Mesothelial cell of epicardium (in vitro differentiated cells): ENCODE measurements at places on chromosomes 6 and 20. TPM values are rescaled to one million over a fixed set of nuclear protein-coding genes. Genes with fewer than 3 reads are reported as not detected.

- DNase-seq: no peak
Observed at GRCh38 chr6:146071781-146072180, 42.9 kb downstream of the GRM1 start.

DNA sequence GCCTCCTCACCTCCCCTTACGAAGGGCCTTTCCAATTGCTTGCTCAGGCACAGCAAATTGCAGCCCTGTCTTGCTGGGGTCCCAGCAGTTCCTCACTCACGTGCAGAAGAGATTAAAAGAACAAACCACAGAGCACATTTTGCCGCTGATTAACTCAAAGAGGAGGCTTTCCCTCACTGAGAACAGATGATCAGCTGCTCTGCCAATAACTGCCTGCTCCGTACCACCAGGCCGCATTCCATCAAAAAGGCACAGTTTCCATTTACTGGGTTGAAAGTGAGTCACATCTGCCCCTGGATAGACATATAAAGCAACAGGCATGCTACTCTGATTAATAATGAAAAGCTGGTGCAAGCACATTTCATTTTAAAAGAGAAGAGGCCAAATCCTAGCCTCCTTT, 446.8 kb downstream of the PTPRT start:
- no peak for DNase-seq

- no peak for DNase-seq
Observed at GRCh38 chr20:9015984-9016324, 52.9 kb upstream of the PLCB4 start.

- no peak for DNase-seq
Observed at GRCh38 chr6:165662041-165662748, 846 bp downstream of the PDE10A start.

- DNase-seq: no peak
Observed at GRCh38 chr20:58268936-58269619, 40.4 kb upstream of the RAB22A start.

GRCh38 chr6:159989492-159990480, 20.9 kb downstream of the IGF2R start:
- DNase-seq: no peak

GRCh38 chr20:49460916-49461315, 21.6 kb downstream of the KCNB1 start:
- no peak for DNase-seq

DNA sequence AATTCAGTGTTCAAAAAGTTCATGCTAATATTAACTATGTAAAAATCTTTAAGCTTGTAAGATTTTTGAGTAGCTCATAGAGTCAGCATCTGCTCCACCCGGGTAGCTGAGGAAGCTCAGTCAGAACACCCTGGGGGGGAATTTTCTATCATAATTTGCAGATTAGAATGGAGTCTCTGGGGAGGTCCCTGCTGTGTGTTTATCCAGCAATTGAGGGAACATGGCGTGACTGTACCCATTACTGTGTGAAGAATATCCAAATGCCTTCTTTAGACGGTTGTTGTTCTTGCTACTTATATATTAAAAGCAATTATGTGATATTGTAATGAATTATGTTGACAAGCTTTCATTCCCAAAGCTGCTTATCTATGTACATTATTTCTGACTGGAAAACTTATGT, 64.8 kb downstream of the AIG1 start:
- DNase-seq: no peak

DNA sequence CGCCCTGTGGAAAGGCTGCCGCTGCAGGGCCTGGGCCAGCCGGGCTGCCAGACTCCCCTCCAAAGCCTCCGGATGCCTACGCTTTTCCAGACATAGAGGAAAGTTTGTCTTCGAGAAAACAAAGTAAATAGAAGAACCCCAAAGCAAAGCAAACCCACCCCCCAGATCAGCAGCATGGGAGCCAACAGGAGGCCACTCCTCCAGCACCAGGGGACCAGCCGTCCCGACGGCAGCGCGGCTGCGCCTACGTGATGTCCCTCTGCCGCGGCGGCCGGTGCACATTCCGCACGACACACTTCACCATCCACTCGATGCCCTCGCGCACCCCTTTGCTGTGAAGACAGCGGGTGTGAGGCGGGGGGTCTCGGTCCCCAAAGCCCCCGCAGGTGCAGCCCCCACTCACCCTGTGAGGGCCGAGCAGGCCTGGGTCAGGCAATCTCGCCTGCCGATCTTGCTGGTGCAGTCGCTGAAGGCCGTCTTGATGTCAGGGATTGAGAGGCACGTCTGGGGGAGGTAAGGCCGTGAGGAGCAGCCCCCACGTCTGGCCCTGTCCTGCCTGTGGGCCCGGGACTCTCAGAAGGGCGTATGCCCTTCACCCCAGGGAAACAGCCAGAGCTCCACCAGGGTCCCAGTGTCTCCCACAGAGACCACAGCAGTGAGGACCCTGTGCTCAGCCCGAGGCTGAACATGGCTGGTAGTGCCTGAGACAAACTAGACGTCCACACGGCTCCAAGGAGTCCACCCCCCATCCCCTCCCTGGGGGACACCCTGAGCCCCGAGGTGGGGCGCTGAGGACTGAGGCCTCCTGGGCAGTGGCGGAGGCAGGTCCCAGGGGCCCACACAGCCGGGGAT, 4.0 kb downstream of the TNFRSF6B start:
- DNase-seq: no peak

- DNase-seq: no peak
Observed at GRCh38 chr6:110878751-110879522, 4.4 kb downstream of the AMD1 start.

DNA sequence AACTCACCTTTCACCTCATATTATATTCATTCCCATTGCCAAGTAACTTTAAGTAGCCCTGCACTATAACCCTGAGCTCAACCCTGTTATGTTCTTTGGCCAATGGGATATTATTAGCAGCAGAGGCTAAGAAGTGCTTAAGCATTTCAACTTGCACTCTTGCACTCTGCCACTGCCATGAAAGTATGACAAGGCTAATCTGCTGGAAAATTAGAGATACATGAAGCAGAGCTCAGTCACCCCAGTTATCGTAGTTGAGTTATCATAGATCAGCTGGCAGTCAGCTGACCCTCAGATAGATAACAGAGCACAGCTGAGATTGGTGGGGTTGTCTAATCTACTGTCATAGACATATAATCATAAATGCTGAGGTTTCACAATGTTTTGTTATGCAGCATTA, 209.4 kb upstream of the RUNX2 start:
- DNase-seq: no peak

- no peak for DNase-seq
Observed at GRCh38 chr6:125046107-125046925, 84.1 kb downstream of the RNF217 start.

GRCh38 chr6:130425537-130425936, 59.7 kb downstream of the TMEM200A start:
- no peak for DNase-seq

GRCh38 chr6:37570482-37571133, 70.9 kb upstream of the CCDC167 start:
- no peak for DNase-seq

- DNase-seq: no peak
Observed at GRCh38 chr6:45812922-45813321, 202.7 kb downstream of the CLIC5 start.

GRCh38 chr6:36847152-36847551, 7.9 kb upstream of the CPNE5 start:
- no peak for DNase-seq

DNA sequence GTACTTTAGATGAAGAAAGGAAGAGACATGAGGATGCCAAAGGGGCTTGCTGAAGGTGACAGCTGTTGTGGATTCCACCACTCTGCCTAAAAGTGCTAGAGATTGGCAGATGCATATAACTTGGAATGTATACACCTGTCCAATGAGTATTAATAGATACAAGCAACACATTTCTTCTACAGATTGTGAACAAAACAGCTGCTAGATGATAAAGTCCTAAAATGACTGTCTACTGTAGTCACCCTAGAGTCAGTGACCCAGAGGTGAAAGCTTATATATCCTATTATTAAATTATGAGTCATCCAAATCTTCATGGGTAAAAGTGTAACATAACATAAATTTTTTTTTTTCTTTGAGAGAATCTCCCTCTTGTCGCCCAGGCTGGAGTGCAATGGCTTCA, 5.2 kb downstream of the RNF217 start:
- no peak for DNase-seq

GRCh38 chr6:3997177-3997770, 81.7 kb downstream of the FAM217A start:
- DNase-seq: no peak

DNA sequence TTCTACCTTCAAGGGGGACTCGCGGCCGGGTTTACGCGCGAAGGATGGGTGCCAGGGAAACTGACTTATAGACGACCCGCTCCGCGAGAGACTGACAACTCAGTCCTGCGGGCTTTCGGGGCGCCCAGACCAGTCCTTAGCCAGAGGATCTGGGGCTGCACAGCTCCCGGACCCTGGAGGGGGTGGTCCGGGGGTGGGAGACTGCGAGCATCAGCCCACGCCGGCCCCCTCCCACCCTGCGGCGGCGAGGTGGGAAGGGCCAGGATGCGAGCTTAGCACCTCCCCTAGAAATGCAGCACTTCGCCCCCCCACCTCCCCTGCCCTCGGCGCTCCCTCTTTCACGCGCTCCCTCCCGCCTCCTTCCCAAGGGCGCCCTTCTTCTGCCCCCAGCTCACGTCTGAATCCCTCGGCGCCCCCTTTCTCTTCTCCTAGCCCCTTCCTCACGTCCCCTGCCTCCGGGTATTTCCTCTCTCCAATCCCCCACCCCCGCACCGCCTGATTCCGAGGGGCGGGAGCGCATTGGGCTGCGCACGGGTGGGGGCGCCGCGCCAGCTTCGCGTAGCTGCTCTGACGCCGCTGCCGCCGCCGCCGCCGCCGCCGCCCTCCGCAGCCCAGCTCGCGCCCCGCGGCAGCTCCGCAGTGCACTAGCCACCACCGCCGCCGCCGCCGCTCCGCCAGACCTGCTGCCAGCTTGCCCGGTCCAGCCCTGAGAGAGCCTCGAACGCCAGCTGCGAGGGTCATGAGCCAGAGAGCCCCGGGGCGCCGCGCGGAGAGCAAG, at the start of gene SLC32A1:
TSS of gene SLC32A1 (plus strand) at position 639 of the 778 bp plus-strand sequence. CDS start 239 bp downstream, outside the sequence.
- DNase-seq: peak; percentile 39

DNA sequence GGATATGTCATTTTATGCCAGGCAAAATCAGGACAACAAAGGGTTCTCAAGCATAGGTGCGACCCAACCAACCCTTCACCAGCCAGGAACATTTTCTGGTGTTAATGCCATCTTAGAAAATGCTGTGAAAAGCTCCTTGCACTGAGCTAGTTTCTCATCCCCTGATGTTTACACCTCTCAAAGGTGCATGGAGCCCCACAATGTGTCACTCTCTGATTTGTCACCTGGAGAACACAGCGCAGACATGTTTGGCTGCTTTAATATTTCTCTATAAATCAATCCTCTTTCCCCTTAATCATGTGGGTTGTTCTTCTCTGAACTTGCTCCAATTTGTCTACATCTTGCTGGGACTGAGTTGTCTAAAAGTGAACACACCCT, 244.3 kb downstream of the TSHZ2 start:
- DNase-seq: no peak

DNA sequence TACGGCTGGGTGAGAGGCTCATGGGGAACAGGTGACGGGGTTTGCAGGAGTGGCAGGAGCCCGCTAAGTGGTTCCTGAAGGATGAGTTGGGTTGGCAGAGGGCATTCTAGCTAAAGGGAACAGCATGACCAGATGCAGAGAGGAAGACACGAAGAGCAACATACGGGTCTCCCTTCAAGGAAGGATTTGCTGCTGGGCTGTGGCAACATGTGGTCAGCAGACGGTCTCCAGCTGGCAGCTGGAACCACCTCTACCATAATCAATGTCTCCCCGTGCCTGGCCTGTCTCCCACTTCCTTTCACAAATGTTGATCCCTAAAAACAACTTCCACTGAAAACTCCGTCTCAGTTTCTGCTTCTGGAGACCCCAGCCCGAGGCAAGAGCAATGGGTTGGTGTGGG, 80.6 kb upstream of the SULF2 start:
- no peak for DNase-seq

- DNase-seq: no peak
Observed at GRCh38 chr6:149513915-149514314, 29.1 kb upstream of the ZC3H12D start.

- DNase-seq: no peak
Observed at GRCh38 chr6:149484733-149485700, at the start of gene ZC3H12D. ZC3H12D (minus strand) TSS chr6:149485014; CDS start chr6:149474543, 10,471 bp downstream.

GRCh38 chr6:22828179-22829062, 259.1 kb downstream of the HDGFL1 start:
- no peak for DNase-seq

GRCh38 chr6:158303210-158303731, 9.0 kb upstream of the TULP4 start:
- no peak for DNase-seq

DNA sequence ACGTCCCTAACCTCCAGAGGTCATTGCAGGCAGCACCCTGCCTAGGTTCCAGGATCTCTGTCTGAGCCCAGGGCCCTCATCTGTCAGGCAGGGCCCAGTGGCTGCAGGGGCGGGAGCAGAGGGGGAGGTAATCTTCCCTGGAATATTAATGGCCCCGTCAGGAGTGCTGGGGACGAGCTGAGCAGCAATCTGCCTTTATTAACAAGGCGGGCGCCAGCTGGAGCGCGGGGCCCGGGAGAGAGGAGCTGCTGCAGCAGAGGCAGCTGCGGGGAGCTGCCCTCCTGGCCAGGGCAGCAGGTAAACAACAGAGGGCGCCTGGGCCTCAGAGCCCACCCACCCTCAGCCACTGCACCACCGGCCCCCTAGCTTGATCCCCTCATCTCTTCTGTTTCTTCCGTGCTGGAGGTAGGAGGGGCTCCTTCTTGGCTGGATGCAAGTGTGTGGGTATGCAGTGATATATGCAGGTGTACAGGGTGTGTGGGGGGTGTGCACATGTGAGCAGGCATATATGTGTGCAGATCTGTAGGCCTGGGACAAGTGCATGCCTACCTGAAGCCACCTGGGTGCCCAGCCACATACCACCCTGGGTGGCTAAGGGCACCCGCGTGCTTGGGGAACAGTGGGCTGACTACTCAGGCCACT, 131.8 kb upstream of the MLN start:
- no peak for DNase-seq

DSP gene
- 163 to 172 TPM (median 171 TPM) in 3 replicates for total RNA-seq

SLC9A8 gene
- total RNA-seq: 9.7 to 11.9 TPM (median 10.6 TPM) in 3 replicates

EYA2 gene
- 9.0 to 10.2 TPM (median 9.3 TPM) in 3 replicates for total RNA-seq

SPATS1 gene
- total RNA-seq: not detected in 3 replicates

NRN1 gene
- not detected in 3 replicates for total RNA-seq

FAM50B gene
- total RNA-seq: 7.0 to 7.9 TPM (median 7.1 TPM) in 3 replicates

NRSN1 gene
- 1.1 to 1.4 TPM (median 1.2 TPM) in 3 replicates for total RNA-seq

CLDN20 gene
- total RNA-seq: not detected in 3 replicates

SPATA25 gene
- total RNA-seq: 3.2 to 4.0 TPM (median 3.4 TPM) in 3 replicates

CTCFL gene
- 0.23 to 0.33 TPM (median 0.27 TPM) in 3 replicates for total RNA-seq
